ENCODE measurements at places on chromosomes 13 and 19.

DNA sequence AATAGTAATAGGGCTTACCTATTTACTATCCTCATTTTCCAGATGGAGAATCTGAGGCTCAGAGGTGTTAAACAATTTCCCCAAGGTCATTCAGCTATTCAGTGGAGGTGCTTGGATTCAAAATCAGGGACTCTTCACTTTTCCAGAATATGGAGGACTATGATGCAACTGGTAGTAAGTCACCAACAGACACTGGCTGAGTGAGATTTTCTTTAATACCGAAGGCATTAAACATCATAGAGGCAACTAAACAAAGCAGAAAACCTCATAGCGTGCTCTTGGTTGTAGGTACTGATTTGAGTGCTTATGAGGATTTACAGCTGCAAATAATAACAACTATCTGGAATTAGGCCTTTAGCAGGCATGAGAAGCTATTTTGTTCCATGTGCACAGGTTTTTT, 134.4 kb downstream of the DLEU7 start:
- no peak for DNase-seq

GRCh38 chr19:50007170-50007569, 18.0 kb downstream of the VRK3 start:
- no peak for DNase-seq

- DNase-seq = no peak
These were observed 50.8 kb downstream of the TSSK6 start for GRCh38 chr19:19464339-19465098.

DNA sequence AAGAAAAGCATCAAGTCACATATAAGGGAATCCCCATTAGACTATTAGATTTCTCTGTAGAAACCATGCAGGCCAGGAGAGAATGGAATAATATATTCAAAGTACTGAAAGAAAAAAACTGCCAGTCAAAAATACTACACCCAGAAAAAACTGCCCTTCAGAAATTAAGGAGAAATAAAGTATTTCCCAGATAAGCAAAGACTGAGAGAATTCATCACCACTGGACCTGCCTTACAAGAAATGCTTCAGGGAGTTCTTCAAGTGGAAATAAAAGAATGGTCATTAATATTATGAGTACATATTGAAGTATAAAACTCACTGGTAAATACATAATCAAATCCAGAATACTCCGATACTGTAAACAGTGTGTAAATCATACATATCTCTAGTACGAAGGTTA, 35.9 kb downstream of the VWA8 start:
- DNase-seq = no peak

DNA sequence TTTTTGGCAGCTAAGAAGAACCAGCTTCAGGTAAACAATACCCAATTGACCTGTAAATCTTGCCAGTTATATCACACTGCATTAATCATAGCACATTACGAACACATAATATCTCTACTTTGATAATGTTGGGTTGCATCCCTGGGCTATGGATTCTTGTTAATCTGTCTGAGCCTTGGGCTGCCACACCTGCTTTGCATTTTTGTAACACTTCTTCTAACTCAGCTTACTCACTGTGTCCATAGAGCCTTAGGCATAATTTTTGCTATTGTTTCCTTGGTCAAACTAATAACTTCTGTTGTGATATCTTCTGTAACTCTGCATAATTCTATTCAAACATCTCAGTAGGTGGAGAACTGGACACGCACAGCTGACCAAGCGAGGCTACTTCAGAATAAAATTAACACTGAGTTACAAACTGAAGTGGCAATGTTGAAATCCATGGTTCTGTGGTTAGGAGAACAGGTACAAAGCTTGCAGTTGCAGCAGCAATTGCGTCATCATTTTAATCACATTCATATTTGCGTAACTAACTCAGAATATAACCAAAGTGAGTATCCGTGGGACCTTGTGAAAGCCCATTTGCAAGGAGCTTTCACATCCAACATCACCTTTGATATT, 6.4 kb downstream of the ZNF350 start:
- DNase-seq = no peak

- no peak for DNase-seq
These were observed 38.0 kb upstream of the ALOX5AP start for GRCh38 chr13:30697177-30697953.

DNA sequence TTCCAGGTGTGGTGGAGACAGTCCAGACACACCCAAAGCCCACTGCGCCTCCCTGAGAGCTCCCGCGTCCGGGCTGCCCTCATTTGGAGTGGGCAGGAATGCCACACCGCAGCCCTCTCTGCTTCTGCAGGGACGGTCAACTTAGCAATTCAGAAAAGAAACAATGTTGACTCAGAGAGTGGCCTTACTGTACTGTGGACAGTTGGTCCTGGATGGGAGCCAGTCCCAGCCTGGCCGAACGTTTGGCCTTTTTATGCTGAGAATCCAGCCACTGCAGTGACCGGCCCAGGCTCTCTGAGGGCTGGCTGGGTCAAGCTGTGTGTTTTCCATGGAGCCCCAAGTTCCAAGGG, 7.2 kb downstream of the GAS6 start:
- DNase-seq = peak; percentile 85

DNA sequence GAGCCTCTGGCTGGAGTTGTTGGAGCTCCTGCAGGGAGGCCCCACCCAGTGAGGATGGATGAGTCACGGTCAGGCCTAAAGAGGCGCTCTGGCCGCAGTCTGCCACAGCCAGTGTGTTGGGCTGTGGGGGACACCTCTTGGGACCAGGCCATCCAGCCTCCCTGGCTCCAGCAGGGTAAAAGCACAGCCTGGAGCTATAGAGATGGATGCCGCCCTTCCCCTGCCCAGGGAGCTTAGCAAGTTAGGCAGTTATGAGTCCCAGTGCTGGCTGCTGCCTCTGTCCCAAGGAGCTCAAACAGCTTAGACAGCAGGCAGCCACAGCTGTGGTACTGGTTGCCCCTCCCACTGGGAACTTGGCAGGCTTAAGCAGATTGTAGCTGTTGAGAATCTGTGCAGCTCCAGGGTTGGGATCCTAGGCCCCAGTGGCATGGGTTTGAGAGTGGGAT, 100.9 kb downstream of the NDFIP2 start:
- DNase-seq = no peak

DNA sequence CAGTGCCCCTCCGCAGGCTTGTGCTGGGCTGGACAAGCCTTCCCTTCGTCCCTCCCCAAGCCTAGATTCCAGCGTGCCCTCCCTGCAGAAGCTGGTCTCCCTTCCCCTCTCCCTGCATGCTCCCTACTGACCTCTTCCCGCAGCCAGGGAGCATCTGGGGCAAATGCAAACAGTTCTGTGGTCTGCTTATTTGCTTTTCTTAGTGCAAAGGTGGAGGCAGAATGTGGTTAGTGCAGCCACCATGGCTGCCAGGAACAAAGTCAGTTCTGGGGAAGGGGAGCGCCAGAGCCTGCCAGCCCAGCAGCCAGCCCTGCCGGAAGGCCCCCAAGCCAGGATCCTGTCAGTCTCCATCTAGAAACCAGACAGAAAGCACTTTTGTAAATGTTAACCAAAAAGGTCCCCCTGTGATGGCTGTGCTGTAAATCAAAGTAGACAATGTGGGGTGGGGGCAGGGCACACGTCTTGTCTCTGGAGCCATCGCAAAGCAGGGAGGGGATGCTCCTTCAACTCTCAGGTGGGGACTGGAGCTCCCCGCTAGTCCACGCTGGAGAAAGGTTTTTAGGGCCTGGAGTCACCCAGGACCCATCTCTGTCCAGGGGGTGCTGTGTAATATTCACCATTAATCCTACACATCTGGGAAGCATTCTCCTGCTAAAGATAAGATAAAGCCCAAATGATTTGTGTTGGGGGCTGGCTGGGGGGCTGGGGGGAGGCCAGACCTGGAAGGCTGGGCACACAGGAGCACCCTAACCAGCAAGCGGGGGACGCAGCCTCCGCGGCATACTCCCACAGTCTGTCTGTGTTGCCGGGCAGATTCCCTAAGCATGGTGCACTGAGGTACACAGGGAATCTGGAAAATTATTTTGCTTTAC, 30.9 kb downstream of the SERP2 start:
- DNase-seq = no peak

- no peak for DNase-seq
These were observed 206.4 kb downstream of the NHLRC3 start for GRCh38 chr13:39244561-39245230.

DNA sequence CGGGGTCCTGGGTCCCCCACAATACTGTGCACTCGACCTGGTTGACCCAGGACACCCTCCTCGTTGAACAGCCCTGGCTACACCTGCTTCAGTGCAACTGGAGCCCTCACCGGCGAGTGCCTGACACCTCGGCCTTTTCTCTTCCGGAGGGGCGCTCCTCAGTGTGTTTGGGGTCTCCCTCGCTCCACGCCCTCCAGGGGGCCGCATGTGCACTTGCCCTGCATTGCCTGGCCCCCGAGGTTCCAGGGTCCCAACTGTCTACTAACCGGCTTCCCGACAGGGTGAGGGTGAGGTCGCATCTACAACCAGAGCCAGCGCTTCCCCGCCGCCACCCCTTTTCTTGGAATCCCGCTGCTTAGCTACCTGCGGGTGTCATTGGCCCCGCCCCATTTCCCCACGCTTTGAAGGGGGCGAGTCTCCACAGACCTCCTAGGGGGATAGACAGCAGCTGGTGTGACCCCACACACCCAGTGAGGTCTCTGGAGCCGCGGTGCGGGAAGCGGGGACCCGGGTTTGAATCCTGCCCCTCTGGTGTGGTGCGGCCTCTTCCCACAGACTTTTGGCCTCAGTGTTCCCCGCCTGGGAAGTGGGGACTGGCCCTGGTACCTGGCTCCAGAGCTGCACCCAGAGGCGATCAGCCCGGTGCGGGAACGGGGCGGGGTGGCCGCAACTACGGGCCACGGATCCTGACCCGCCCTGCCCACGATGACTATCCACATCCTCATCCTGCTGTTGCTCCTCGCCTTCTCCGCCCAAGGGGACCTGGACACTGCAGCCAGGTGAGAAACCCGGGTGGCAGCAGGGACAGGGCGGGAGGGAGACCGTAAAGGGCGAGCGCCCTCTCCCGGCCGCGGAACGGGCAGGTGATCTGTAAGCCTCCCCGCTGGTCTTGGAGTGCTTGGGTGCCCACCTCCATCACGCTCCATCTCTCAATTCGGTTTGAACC, at the start of gene ADM5:
TSS of gene ADM5 (plus strand) at position 462 of the 946 bp plus-strand sequence. CDS start at position 706, 244 bp downstream.
- DNase-seq = peak; percentile 94

DNA sequence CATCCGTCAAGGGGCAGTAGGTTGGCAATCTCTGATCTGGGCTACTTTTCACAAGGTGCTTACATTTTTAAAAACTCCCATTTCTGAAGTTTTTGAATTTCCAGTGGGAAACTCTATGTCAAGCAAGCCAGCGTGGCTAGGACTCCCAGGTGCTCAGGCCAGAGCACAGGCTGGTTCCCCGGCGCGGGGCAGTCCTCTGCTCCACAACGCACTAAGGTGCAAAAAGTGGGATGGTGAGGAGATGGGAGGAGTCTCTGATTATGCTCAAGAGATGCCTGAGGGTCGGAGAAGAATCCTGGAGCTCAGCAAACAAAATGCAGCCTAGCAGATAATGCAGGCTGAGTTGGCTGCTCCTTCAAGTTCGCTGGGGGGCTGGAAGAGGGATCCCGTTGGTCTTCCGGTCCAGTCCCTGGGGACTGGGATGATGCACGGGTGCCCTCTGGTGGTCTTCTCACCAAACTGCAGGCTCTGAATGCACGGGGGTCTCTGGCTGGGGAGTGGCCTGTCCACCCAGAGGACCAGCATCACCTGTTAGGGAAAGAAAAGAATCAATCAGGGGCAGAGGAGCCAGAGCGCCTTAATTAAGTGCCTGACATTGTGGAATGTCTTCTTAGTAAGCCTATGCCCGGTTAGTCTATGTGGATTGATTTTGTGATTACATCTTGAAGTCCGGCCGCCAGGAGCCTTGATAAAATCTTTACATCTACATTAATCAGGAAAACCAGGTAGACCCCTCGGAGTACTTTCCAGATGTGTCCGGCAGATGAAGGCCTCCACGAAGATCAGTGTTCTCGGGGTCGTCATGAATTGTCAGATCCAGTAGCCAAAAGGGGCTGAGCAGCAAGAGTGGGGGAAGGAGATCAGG, 244.4 kb upstream of the MAB21L1 start:
- DNase-seq = peak; percentile 91

GRCh38 chr19:35254341-35255297, 5.8 kb downstream of the LSR start:
- no peak for DNase-seq

DNA sequence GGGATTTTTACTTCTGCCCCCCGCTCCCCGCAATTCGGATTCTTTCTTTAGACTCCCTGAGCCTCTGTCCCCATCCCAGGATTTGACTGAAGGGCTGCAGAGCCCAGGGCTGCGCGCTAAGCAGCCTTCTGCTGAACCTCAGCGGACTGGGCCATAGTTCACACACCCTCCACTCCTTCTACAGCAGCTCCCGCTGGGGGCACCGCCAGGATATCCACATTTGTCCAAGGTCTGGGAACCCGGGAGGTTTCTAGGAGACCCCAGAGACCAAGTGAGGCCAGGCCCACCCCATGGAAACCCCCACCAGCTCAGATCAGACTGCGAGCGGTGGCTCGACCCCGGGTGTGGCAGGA, 463.3 kb downstream of the ITGBL1 start:
- DNase-seq = no peak

- DNase-seq = no peak
These were observed 98.7 kb upstream of the KL start for GRCh38 chr13:32917504-32917903.

DNA sequence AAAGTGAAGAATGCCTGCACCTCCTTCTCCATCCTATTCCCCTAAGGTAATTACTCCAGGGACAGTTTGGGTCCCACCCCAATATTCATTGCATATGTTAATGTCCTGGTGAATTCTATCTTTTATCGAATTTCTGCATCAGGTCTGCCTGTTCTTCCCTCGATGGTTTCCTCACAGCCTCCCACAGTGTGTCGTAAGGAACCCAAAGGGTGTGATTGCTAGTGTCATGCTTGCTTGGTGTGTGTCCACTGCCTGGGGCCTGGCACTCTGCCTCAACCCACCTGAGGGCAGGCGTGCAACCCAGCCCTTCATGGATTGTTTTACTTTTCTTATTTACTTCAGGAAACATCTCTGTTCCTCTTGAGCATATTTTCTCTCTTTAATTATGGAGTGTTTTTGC, 60.2 kb upstream of the CYSLTR2 start:
- DNase-seq = no peak

DNA sequence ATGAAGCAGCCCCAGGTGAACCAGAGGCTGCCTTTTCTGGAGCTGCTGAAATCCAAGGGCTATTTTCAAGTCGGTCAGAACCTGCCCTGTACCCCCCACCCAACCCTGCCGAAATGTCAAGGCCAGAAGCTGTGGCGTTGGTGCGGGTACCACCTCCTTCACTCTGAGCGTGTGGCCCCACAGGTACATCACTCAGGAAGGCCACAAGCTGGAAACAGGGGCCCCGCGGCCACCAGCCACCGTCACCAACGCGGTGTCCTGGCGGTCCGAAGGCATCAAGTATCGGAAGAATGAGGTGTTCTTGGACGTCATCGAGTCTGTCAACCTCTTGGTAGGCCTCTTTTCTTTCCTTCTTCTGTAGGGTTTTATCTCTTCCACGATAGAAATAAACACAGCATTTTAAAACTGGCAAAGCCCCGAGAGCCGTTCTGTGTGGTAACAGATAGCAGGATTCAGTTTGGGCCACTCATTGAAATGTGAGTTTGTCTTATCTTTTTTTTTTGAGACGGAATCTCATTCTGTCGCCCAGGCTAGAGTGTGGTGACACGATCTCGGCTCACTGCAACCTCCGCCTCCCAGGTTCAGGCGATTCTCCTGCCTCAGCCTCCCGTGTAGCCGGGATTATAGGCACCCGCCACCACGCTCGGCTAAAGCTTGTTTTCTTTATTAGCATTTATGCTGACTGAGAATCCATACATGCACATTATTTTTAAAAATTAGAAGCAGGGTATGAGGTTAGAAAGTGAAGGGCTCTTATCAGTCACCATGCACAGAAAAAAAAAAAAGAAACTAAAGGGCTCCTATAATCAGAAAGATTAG, 11.3 kb downstream of the AP1M1 start:
- peak; percentile 37 for DNase-seq
